ENCODE measurements at places on chromosomes 6 and 20. TPM values are rescaled to one million over a fixed set of nuclear protein-coding genes. Genes with fewer than 3 reads are reported as not detected.
A peak's percentile ranks its signal among the peaks of the same experiment; 100 is the strongest.

MCHR2 gene
- total RNA-seq: not detected

DYNLT2 gene
- 2.1 TPM for total RNA-seq

PGC gene
- total RNA-seq: not detected

DNA sequence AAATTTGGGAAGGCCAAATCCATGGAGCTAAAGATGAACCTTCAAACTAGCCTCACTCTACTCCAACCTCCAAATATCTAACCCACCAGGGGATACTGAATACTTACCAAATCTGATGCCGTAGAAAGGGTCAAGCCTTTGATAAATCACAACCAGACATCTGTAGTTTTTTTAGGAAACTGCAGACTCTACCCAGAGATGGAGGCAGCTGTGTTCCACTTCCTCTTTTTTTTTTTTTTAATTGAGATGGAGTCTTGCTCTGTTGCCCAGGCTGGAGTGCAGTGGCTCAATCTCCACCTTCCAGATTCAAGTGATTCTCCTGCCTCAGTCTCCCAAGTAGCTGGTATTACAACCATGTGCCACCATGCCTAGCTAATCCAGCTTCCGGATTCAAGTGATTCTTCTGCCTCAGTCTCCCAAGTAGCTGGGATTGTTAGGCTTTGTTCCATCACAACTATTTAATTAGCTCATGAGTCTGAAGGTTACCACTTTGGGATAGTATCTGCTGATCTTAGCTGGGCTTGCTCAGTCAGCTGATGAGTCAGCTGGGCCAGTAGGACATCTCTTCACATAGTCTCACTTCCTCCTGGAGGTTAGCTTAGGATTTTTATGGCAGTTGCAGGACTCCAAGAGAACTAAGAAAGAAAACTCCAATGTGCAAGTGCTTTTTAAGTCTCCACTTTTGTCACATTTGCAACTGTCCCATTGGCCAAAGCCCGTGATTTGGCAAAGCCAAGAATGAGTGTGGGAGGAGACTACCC is 13.3 kb downstream of the FRK start:
- H3K36me3 ChIP-seq: no peaks in the 10 kb centered on the region
- H3K4me1 ChIP-seq: no peaks in the 10 kb centered on the region
- no peak for DNase-seq
- no peak overlapping the region for H3K4me3 ChIP-seq
- peaks cover 8% of the 10 kb centered on the region for H3K27me3 ChIP-seq
- H3K27ac ChIP-seq: no peak overlapping the region

- peak overlapping the region; percentile 71 for H3K4me3 ChIP-seq
- H3K4me1 ChIP-seq: peaks cover 68% of the 10 kb centered on the region
- no peaks in the 10 kb centered on the region for H3K27me3 ChIP-seq
Observed at GRCh38 chr6:16698997-16699868, 62.0 kb downstream of the ATXN1 start.

GRCh38 chr6:39908838-39909583 is 25.3 kb downstream of the MOCS1 start:
- DNase-seq: no peak
- no peak overlapping the region for H3K4me3 ChIP-seq
- H3K27ac ChIP-seq: no peak overlapping the region
- no peaks in the 10 kb centered on the region for H3K4me1 ChIP-seq
- H3K36me3 ChIP-seq: no peaks in the 10 kb centered on the region
- H3K27me3 ChIP-seq: no peaks in the 10 kb centered on the region

DNA sequence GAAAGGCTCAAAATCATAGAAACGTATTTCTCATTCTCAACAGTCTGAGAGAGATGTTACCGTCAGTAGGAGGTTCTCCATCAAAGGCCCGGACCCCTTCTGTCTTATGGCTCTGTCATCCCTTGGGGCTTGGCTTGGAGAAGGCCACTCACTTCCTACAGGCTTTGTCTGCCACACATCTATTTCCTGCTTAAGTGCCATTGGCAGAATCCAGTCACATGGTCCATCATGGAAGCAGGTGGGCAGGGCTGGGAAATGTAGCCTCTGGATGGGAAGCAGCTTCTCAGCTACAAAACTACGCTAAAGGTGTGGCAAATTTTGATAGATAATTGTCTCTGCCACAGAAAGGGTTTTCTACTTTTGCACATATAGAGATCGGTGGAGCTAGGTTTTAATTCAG is 12.6 kb upstream of the ZFP64 start:
- H3K36me3 ChIP-seq: no peaks in the 10 kb centered on the region
- DNase-seq: no peak
- H3K4me3 ChIP-seq: no peak overlapping the region
- H3K27me3 ChIP-seq: peaks cover 3% of the 10 kb centered on the region

DNA sequence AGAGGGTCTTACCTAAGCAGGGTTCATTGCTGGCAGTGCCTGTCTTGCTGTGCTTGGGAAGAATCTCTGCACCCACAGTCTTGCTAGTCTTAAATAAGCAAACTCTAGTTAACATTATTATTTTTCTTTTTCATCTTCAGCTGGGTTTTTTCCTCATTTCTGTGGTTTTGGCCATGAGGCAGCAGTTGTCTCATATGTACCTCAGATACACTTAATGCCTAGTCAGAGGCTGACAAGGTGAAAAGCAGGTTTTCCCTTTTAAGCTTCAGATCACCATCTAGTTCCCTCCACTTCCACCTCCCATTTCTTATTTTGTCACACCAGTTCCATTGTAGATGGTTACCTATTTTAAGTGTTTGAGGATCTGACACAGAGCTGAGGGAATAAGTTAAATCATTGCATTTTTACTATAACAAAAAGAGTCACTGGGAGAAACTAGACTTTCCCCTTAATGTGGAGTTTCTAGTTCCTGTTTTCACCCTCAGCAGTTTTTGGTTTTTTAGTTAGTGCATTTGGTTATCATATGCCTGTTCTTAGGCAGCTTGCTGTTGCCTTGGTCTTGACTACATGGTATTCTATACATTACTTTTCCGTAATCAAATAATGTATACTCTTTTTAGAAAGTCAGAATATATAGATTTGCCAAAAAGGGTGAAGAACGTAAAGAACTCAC is 46.0 kb downstream of the AFDN start:
- peaks cover 3% of the 10 kb centered on the region for H3K27me3 ChIP-seq
- H3K36me3 ChIP-seq: peaks cover 6% of the 10 kb centered on the region
- H3K4me3 ChIP-seq: no peak overlapping the region
- H3K27ac ChIP-seq: no peak overlapping the region
- no peak for DNase-seq
- H3K4me1 ChIP-seq: no peaks in the 10 kb centered on the region

- H3K4me3 ChIP-seq: no peak overlapping the region
- H3K4me1 ChIP-seq: peaks cover 2% of the 10 kb centered on the region
- no peak for DNase-seq
- no peak overlapping the region for H3K27ac ChIP-seq
- H3K36me3 ChIP-seq: no peaks in the 10 kb centered on the region
Observed at GRCh38 chr20:52130406-52130805, 61.2 kb downstream of the ZFP64 start.

GRCh38 chr6:133407320-133408100 is 166.4 kb downstream of the EYA4 start:
- no peaks in the 10 kb centered on the region for H3K4me1 ChIP-seq
- H3K36me3 ChIP-seq: no peaks in the 10 kb centered on the region
- H3K27ac ChIP-seq: no peak overlapping the region
- H3K27me3 ChIP-seq: peaks cover 1% of the 10 kb centered on the region
- no peak for DNase-seq

DNA sequence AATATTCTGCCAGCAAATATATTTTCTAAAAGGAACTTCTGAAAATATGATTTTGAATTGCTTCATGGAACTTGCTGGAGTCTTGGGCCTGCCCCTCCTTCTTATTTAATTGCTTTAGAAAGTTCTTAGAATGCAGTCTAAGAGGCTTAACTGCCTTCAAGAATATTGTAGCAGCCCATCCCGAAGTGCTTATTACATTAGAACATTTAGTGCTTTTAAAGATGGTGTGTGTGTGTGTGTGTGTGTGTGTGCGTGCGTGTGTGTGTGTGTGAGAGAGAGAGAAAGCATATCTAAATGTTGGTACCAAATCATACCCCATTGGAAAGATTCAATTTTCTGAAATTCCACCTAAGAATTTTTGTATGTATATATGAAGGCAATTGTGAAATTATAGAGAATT is 193.5 kb downstream of the SLC24A3 start:
- DNase-seq: peak; percentile 4
- no peaks in the 10 kb centered on the region for H3K4me1 ChIP-seq
- H3K27ac ChIP-seq: no peak overlapping the region
- no peak overlapping the region for H3K4me3 ChIP-seq
- no peaks in the 10 kb centered on the region for H3K36me3 ChIP-seq

DNA sequence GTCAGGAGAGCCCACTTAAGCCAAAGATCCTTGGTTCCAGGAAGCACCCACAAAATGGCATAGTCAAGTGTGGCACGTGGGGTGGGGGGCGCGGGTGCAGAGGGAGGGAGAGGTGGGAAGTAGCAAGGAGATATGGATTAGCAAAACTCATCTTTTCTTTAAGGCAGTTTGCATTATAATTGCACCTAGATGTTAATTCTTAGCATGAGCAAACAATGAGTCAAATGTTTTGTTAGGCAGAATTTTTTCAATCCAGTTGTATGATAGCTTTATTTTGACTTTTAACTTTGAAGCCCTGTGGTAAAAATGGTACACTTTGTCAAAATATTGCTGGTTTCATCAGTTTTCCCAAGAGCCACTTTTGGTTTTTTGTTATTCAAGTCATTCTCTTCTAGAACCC is 15.0 kb downstream of the SCAND1 start:
- H3K36me3 ChIP-seq: peaks cover 33% of the 10 kb centered on the region
- no peak overlapping the region for H3K27ac ChIP-seq
- peaks cover 7% of the 10 kb centered on the region for H3K4me1 ChIP-seq

GRCh38 chr20:44495802-44496481 is 20.3 kb downstream of the TTPAL start:
- peaks cover 26% of the 10 kb centered on the region for H3K4me1 ChIP-seq
- H3K4me3 ChIP-seq: no peak overlapping the region
- no peaks in the 10 kb centered on the region for H3K27me3 ChIP-seq
- no peak for DNase-seq
- H3K36me3 ChIP-seq: peaks cover 65% of the 10 kb centered on the region

DNA sequence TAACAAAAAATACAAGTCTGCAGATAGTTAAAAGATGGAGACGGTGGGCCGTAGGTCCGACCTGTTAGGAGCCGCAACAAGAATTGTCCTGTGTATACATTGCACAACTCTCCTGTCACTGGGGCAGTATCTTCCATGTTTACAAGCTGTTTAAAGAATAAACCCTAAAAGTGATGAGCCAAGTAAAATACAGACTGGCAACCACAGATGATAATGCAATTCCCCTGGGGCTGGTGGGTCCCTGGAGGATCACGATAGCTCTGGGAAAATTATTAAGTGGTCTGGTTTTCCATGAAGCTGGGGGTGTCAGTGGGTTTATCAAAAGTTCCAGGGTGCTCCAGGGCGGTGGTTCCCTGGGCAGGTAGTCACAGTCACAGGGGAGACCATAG is 8.1 kb upstream of the FAM50B start:
- no peaks in the 10 kb centered on the region for H3K4me1 ChIP-seq
- H3K27ac ChIP-seq: no peak overlapping the region
- H3K4me3 ChIP-seq: no peak overlapping the region
- no peaks in the 10 kb centered on the region for H3K36me3 ChIP-seq

Measured in activated CD4-positive, alpha-beta T cell treated with anti-CD3 and anti-CD28 coated beads, Interleukin-2, amount 10 ng/mL, durations not matched to agents 24 days and 14 days (primary cell).